Cardiac fibroblast (primary cell): ENCODE measurements at places on chromosomes 2 and 18.

GRCh38 chr2:3447789-3448317, 68.4 kb downstream of the TRAPPC12 start:
- no peak for DNase-seq

DNA sequence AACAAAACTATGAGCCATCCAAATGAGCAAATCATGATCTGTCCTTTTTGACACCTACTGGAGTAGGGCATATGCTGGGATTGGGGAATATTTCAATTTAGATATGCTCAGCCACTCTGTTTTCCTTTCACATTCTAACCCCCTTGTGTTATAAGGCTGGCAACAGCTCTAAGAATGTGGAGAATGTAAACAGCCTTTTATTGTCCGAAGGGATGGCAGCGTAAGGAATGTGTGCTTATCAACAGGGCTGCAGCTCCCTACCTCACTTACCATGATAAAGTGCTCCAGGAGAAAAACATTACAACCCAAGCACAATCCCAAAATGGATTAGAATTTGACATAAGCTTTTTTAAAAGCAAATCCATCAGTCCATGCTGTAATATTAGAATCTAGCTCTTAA, 2.2 kb downstream of the NXPH2 start:
- DNase-seq: peak; percentile 22

- DNase-seq: no peak
These were observed 37.4 kb downstream of the PDIA6 start for GRCh38 chr2:10775021-10775780.

DNA sequence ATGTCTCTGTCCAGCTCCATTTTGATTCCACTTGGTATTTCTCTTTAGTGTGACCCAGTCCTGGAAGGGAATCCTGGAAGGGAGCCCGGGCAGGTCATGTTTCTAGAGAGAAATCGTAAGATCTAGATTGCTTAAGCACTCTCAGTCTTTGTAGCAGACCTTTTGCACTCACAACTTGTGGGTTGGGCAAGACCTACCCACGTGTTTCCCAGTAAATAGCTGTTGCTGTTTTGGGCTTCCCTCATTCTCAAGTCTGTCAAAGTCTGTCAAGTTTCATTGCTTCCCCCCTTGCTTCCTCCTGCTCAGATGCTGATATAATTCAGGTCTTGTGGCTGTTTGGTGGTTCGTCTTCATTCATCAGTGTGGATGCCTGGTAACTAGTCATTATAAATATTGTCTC, 17.4 kb upstream of the NEMP2 start:
- DNase-seq: no peak

DNA sequence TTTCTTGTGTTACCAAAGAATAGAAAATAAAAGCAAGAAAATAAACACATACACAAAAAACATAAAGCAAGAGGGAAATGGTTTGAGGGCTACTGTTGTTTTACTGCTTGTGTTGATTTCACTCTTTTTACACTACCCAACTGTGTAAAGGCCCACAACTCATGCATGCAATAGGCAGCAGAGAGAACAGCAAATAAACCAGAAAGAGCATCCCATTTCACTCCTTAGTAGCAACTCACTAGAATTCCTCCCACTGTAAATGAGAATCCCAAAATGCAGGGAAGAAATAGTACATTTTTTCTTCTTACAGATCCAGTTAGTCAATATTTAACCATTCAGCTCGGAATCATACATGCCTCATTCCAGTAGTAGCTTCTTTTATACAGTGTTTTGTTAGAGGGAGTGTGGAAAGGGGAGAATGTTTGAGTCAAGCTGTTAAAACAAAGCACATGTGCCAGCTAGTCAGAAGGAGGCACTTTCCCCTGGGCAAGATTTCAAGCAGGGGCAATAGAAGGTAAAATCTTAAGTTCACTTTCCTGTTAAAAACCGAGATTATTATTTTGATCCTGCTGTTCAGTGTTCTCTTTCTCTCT, 147.2 kb upstream of the FAM98A start:
- DNase-seq: no peak

- DNase-seq: no peak
These were observed 247.3 kb downstream of the RAD51AP2 start for GRCh38 chr2:17270894-17271293.

GRCh38 chr2:60554074-60554645, 706 bp upstream of the BCL11A start:
- no peak for DNase-seq

- no peak for DNase-seq
These were observed 111.6 kb downstream of the ZNF521 start for GRCh38 chr18:25240420-25240770.

GRCh38 chr2:47310801-47311560, 92.0 kb upstream of the MSH2 start:
- DNase-seq: no peak

DNA sequence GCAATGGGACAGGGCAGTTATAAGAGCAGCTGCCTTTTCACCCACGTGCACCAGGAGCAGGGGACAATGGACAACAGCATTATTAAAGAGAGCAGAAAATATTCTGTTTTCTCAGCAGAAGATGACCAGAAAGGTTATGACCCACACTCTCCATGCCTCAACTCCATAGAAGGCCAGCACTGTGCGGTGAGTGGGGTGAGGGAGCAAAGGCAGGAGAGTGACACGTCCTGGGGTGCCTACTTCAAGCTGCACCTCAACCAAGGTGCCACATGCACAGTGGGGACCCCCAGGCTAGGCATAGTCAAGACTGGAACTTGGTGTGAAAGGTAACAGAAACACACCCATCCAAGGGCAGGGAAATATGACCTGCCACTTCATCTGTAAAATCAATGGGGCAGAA, 50.4 kb downstream of the POLR1A start:
- no peak for DNase-seq

DNA sequence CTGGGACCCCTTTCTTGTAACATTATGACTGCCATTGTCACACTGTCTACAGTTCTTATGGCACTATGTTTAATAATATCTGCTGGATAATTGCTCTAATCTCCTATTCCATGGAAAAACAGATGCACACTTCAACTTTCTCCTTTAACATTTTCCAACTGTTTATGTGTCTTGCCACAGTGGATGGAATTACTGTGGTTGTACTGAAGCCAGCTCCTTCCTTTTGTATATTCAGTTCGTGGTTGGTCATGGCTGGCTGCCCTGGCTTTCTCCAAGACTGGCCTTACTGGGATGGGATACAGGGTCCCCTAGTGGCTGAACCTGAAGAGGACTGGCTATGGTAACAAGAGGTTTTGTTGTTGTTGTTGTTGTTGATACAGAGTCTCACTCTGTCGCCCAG, 113.9 kb downstream of the SS18 start:
- DNase-seq: no peak

DNA sequence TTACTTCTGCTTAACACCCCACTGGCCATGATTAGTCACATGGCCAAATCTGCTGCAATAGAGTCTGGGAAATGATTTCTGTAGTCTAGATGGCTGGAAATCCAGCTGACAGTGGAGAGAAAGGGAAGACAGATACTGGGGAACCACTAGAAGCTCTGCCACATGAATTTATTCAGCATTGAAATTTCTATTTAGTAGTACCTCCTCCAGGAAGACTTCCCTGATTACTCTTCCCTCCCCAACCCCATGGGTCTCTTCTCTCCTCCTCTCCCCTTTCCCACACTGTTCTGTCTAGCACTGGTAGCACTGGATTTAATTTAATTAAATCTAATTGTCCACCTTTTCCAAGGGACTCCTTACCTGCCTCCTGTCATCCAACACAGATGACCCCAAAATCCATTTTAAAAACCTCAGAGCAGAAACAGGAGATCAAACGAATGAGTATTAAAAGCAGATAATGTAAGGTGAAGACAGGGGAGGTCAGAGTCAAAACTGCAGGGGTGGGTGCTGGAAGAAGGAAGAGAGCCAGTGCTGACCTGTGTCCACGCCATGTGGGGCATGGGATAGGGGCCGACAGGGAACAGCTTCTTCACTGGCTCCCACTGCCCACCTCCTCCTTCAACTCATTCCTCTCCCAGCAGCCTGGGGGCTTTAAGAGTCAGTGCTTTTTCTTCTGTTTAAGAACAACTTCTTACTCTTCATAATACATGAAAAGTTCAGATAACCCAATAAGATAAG, 169.2 kb upstream of the HS6ST1 start:
- no peak for DNase-seq

DNA sequence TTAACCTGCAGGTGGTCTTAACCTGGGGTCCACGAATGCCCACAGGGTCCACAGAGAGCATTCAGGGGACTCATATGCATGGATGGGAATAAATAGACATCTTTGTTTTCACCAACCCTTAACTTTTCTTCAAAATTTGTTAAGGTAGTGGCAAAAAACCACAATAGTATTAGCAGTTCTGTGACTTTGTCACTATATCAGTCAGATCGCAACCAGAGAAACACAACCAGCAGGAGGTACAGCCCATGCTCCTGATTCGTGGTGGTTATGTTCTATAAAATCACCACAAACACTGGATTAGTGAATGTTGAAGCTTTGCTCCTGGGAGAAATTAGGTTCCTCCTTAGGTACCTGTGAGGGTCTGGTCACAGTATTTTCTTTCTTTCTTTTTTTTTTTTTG, 31.6 kb downstream of the B3GNT7 start:
- DNase-seq: no peak

DNA sequence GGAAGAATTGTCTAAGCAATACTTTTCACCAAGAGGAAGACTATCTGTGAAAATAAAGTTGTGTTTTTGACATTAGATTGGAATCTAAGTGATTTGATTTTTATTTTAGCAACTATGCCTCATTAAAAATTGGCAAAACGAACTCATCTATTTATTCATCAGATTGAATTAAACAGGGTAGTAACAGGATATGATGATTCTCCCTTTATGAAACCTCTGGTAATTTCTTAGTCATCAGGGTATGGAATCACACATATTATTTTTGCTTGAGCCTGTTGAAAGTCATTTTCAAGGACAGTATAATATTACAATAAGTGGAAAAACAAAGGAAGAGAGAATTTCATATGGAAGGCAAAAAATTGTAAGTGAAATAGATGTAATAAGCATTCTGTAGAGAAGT, 22.0 kb downstream of the ZNF804A start:
- DNase-seq: no peak

- DNase-seq: no peak
These were observed 203.5 kb downstream of the CYP26B1 start for GRCh38 chr2:71944183-71944550.

- DNase-seq: peak; percentile 90
These were observed 68.4 kb downstream of the MCFD2 start for GRCh38 chr2:46847185-46847710.

DNA sequence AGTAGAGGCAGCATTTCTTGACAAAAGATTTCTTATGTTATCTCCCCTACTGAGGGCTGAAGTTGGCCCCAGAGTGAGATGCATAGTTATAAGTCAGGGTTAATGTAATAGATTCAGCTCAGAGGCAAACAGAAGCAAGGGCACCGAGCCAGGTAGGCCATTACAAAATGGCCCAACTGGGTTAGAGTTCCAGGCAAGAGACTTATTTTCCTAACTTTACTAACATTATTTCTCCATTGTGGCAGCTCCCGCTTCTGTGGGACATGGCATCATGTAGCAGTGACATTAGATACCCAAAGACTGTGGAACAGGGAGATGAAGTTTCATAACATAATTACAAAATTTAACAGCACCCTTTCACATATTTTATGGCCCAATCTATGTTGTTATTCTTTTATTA, 27.1 kb downstream of the TSPYL6 start:
- DNase-seq: peak; percentile 65

DNA sequence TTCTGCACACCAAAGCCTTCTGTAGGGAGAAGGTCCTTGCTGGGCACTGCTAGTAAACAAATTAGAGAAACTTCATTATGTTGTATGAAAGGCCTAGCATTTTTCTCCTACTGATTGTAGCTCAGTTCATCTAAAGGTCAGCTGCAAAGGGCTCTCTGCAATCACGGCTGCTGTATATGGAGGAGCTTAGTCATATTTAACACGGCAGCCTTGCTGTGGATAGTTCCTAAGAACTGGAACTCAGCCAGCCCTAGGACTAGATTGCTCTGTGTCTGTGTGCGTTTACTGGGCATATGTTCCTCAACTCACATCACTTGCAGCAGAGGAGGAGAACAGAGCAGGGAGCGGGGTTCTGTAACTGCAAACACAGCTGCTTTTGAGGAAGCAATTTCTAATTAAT, 1103.9 kb upstream of the KLHL29 start:
- peak; percentile 76 for DNase-seq

- DNase-seq: no peak
These were observed 2.9 kb downstream of the SETBP1 start for GRCh38 chr18:44683556-44683955.

- DNase-seq: no peak
These were observed 19.4 kb downstream of the MGAT4A start for GRCh38 chr2:98711506-98711905.

DNA sequence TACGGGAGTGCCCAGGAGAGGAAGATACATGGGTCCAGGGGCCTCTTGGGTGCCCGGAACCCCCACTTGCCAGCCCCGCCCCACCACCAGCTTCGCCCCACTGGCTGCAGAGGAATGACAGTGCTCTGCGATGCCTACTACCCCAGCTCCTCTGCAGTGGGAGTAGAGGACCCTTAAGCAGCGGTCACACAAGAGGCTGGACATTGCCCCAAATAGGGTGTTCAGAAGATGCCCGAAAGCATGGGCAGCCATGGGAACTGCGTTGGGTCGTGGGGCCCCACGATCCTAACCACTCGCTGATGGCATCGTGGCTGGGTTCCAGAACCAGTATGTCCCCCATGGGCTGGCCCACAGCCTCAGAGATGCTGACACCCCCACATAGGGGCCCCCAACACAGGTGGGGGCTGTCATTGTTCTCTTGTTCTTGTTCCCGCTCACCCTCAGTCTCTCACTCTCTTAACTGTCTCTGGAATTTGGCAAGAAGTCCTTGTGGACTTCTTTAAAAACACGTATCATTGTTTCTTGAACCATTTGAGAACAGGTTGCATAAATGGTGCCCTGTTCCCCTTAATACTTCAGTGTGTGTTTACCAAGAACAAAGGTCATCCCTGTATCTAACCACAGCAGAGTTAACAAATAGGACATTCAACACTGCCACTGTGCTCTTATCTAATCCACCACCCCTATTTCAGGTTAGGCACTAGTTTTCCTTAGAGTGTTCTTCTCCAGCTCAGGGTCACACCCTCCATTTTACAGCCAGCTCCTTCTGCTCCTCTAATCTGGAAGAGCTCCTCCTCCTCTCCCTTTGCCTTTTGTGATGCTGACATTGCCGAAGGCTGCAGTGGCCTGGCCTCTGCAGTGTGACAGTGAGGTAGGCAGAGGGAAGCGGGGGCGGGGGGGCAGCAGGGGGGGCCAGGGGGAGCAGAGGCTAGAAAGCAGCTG, 76.3 kb downstream of the STPG4 start:
- DNase-seq: no peak

DNA sequence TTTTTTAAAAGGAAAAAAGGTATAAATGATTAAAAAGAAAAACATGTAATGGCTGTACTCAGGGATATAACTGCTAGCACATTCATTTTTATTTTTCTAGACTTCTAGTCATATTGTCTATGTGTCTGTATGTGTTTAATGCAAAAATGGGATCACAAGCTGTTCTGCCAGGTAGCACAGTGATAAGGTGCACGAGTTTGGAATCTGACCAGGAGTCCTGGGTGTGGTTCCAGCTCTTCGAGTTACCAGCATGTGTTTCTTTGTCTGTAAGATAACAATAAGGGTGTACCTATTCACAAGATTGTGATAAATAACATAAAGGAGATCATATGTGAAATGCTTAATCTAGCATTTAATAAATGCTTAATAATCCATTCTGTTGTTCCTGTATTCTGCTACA, 145.3 kb downstream of the PKP4 start:
- no peak for DNase-seq
